ENCODE measurements at places on chromosomes 16 and 17. TPM values are rescaled to one million over a fixed set of nuclear protein-coding genes. Genes with fewer than 3 reads are reported as not detected.

DNA sequence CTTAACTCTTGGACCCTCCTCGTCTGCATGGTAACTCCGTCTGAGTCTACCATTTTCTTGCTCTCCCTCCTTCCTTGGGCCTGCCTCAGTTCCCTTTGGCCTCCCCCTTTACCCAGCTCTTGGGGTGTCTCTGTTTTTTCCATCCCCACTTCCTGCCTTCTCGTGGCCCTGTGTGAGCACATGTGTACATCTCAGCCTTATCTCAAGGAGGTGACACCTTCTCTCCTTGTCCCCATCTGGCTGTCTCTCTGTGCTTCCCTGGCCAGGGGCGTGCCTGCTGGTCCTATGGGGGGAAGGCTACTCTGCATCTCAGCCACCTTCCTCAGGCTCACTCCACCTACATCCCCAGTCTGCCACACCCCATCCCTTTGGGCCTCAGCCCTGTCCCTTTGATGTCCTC is 6.6 kb downstream of the CTF1 start:
- peak; percentile 54 for DNase-seq
- H3K4me3 ChIP-seq: peak overlapping the region; percentile 90
- peaks cover 54% of the 10 kb centered on the region for H3K4me1 ChIP-seq
- no peaks in the 10 kb centered on the region for H3K27me3 ChIP-seq

GRCh38 chr16:28823291-28823872 is 583 bp downstream of the ATXN2L start:
- H3K27ac ChIP-seq: peak overlapping the region; percentile 96
- peaks cover 44% of the 10 kb centered on the region for H3K4me1 ChIP-seq
- H3K27me3 ChIP-seq: no peaks in the 10 kb centered on the region
- peaks cover 53% of the 10 kb centered on the region for H3K36me3 ChIP-seq
- H3K4me3 ChIP-seq: peak overlapping the region; percentile 93

GRCh38 chr17:71330099-71330375 is 790.8 kb upstream of the SOX9 start:
- no peaks in the 10 kb centered on the region for H3K36me3 ChIP-seq
- H3K4me3 ChIP-seq: no peak overlapping the region
- H3K27me3 ChIP-seq: no peaks in the 10 kb centered on the region

DNA sequence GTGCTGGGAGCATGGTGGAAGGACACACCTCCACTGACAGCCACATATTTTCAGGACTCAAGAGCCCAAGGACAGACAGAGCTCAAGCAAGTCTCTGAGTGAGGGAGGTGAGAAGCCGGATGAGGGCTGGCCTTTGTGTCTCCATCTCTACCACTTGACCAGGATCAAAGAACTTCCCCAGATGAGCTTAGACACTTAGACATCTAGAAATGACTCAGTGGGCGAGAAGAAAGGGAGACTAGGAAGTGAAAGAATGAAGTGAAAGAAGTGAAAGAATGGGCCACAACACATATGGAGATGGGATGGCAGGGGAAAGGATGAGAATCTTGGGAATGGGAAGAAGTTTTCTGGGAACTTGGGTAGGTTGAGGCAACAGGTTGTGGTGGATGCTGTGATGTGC is 274.9 kb upstream of the CCL2 start:
- H3K27ac ChIP-seq: no peak overlapping the region
- H3K4me3 ChIP-seq: no peak overlapping the region
- no peaks in the 10 kb centered on the region for H3K4me1 ChIP-seq
- peaks cover 19% of the 10 kb centered on the region for H3K27me3 ChIP-seq

DNA sequence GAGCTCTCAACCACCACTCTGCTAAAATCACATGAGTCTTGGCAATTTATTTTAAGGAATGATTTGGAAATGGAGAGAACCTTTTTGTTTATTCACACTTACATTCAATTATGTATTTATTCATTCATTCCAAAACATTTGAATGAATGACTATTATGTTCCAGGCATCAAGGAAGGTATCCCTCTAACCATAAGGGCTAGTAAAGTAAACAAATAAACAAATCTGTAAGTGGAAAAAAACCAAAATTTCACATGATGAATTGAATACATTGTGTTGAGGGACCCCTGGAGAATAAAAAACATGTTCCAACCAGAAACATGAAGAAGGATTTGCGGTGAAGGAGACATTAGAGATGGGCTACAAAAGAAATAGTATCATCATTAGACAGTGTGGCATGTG is 677.8 kb downstream of the TOX3 start:
- H3K4me3 ChIP-seq: no peak overlapping the region
- no peaks in the 10 kb centered on the region for H3K27me3 ChIP-seq
- H3K36me3 ChIP-seq: no peaks in the 10 kb centered on the region
- DNase-seq: no peak

DNA sequence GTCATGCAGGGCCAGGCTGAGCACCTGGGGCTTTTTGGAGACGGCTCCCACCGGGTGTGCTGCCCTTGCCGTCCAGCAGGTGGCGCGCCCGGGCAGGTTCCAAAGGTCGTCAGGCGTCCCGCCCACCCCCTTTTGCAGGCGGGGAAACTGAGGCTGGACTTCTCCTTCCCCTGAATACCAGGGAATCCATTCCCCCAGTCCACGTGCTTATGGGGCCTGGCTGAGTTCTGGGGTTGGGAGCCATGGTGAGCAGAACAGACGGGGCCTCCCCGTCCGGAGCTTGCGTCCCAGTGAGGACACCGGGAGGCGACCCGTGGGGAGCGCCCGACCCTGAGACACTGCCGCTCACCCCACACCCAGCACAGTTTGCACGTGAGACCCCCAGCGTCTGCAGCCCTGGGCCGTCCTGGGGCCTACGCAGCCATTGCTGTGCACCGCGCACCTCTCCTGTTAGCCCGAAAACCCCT is 51.8 kb upstream of the JPH3 start:
- no peak overlapping the region for H3K4me3 ChIP-seq
- no peak overlapping the region for H3K27ac ChIP-seq
- peak; percentile 64 for DNase-seq
- H3K27me3 ChIP-seq: peaks cover 9% of the 10 kb centered on the region

DNA sequence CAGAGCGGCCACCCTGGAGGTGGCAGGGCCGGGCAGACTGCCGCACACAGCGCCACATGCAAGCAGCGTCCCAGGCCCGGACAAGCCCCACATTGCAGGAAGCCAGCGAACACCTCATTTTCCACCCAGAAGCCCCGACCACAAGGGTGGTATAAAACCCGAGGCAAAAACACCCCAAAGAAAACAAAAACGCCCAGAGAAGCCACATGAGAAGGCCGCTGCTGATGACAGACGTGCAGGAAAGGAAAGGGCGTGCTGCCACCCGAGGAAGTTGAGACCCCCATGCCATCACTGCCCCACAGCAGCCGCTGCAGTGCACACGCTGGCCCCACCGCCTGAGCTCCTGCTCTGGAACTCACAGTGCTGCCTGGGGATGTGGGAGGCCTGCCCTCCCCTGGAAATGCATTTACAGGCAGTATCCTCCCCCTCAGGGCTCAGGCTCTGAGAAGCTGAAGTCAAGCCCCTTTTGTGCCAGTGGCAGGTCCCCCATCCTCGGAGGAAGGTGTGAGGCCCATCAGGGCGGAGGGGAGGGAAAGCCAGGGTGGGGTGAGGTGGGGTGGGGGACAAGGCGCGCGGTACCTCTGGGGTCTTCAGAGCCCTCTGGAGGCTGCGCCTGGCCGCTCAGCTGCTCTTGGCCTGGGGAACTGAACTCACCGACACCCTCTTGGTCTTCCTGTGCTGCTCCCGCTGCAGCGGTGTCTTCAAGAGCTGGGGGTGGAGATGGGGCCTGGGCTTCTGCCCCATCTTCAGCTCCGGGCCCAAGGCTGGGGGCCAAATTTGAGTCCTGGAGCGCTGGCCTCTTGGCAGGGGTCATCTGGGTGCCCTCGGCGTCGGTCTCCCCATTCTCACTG is 62.0 kb downstream of the IL21R start:
- H3K27ac ChIP-seq: peak overlapping the region; percentile 92
- peak overlapping the region; percentile 64 for H3K4me3 ChIP-seq
- peaks cover 77% of the 10 kb centered on the region for H3K36me3 ChIP-seq
- peak; percentile 86 for DNase-seq
- H3K4me1 ChIP-seq: peaks cover 52% of the 10 kb centered on the region
- no peaks in the 10 kb centered on the region for H3K27me3 ChIP-seq

DNA sequence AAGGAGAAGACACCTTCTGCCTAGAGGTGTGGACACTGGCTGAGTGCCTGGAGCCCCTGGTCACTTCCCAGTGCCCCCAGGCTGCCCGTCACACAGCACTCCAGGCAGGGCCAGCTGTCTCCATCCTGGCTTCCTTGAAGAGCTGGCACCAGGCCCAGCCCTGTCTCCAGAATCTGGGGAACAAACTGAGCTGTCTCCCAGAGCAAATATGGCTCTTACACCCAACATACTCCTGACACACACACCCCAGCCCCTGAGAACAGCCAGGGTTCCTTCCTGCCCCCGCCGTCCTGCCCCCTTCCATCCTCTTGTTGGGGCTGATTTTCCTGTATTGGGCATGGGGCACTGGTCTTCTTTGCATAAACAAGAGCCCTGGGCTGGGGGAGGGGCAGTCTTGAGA is 9.1 kb downstream of the NHERF1 start:
- H3K4me3 ChIP-seq: peak overlapping the region; percentile 18
- peaks cover 78% of the 10 kb centered on the region for H3K4me1 ChIP-seq
- H3K27me3 ChIP-seq: no peaks in the 10 kb centered on the region
- DNase-seq: no peak
- H3K36me3 ChIP-seq: peaks cover 39% of the 10 kb centered on the region

DNA sequence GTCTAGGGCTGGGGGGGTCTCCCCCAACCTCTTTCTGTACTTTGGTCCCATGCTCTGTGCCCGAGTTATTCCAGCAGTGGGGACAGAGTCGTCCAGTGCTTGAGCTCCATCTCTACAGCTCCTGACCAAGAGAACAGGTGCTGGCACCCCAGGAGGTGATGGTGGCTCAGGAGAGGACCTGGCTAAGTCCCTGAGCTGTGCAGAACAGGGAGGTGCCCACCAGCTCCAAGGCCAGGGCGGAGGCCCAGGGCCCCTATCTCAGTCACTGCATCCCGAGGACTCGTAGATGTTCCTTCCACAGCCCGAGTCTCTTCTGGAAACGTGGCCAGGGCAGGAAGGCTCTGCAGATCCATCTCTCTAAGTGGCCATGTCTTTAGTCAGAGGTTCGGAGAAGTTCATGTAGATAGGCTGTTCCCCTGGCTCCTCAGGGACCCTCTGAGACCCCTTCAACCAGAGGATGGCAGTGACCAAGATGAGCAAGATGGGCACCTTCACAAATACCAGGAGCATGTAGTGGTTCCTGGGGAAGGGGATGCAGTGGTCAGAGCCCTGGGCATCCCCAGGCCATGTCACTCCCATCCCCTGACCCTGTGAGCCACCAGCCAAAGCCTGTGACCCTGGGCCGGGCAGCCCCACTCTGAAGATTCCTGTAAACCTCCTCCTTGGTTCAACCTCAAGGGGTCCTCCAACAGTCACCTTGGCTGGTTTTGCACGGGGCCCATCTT is 8.7 kb downstream of the CD300LB start:
- no peak overlapping the region for H3K4me3 ChIP-seq
- peaks cover 25% of the 10 kb centered on the region for H3K27me3 ChIP-seq
- no peak for DNase-seq
- peaks cover 13% of the 10 kb centered on the region for H3K4me1 ChIP-seq

GRCh38 chr17:21482189-21482865 is 106.2 kb downstream of the KCNJ12 start:
- H3K27ac ChIP-seq: no peak overlapping the region
- no peak overlapping the region for H3K4me3 ChIP-seq
- DNase-seq: no peak
- peaks cover 2% of the 10 kb centered on the region for H3K36me3 ChIP-seq

DNA sequence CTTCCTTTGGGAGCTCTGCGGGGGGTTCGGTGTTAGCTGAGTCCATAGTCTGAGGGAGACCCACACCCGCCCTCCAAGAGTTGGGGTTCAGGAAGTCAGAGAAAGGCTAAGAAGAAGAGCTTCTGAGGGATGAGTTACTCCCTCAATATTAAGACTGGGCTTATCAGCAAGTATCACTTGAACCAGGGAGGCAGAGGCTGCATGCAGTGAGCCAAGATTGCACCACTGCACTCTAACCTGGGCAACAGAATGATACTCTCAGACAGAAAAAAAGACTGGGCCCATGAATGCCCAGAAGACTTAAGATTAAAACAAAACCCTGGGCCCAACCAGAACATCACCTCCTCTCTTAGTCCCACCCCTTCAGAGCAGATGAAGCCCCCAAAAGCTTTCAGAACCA is 6.0 kb downstream of the NKIRAS2 start:
- DNase-seq: no peak
- no peak overlapping the region for H3K27ac ChIP-seq
- H3K36me3 ChIP-seq: peaks cover 26% of the 10 kb centered on the region
- H3K4me3 ChIP-seq: no peak overlapping the region

DNA sequence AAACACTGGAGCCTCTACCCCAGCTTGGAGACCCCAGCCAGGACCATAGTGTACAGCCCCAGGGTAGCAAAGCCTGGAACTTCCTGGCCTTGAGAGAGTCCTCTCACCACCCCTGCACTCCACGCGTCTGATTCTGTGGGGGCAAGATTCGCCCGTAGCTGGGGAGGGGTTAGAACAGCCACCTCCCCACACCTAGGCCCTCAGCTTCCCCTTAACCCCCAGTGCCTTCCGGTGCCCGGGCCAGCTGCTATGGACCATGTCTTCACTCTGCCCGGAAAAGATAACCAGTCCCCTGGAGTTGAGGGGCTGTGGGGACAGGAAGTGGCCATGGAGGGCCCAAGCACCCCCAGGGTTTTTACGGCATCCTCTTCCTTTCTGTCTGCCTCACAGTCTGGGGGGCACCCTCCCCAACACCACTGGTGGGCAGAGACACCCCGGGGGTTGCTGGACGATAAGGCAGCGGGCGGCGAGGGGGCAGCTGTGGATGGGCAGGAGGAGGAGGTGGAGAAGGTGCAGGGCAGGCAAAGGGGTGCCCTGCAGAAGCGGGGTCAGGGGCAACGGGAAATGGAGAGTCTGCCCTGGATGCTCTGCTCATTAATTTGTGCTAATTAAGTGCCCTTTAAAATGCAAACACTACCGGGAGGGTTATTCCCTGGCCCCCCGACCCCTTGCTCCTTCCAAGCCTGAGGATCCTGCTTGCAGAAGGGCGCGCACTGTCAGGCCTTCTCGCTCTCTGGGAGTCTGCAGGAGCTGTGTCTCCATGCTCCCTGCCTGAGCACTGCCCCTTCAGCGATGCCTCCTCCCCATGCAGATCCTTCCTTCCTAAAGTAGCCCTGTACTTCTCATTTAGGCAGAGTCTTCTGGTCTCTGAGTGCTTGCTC is 2.4 kb downstream of the PRSS27 start:
- H3K27ac ChIP-seq: peak overlapping the region; percentile 17
- no peak overlapping the region for H3K4me3 ChIP-seq
- H3K27me3 ChIP-seq: no peaks in the 10 kb centered on the region
- H3K4me1 ChIP-seq: peaks cover 36% of the 10 kb centered on the region

GRCh38 chr16:88815901-88816589 is 4.3 kb upstream of the APRT start:
- no peak overlapping the region for H3K27ac ChIP-seq
- H3K4me3 ChIP-seq: no peak overlapping the region
- H3K4me1 ChIP-seq: peaks cover 9% of the 10 kb centered on the region

XAF1 gene
- 306 TPM for total RNA-seq

SUZ12 gene
- total RNA-seq: 65.6 TPM

HOXB5 gene
- not detected for total RNA-seq

RND2 gene
- total RNA-seq: not detected

POLDIP2 gene
- 73.9 TPM for total RNA-seq

CDRT15L2 gene
- total RNA-seq: not detected

KRT33B gene
- total RNA-seq: not detected

SCGB1C2 gene
- not detected for total RNA-seq

CAPNS2 gene
- not detected for total RNA-seq

RNF157 gene
- total RNA-seq: 150 TPM

IGF2BP1 gene
- not detected for total RNA-seq

ADAM11 gene
- total RNA-seq: 0.39 TPM

CD300A gene
- total RNA-seq: 2.1 TPM

Data from activated CD8-positive, alpha-beta T cell treated with anti-CD3 and anti-CD28 coated beads, Interleukin-2, amount 10 ng/mL, durations not matched to agents 7 days and 5 days (primary cell).